ENCODE measurements at places on chromosomes 3 and 15.

- DNase-seq: no peak
Measured at GRCh38 chr3:45617430-45618080, 23.0 kb downstream of the LIMD1 start.

DNA sequence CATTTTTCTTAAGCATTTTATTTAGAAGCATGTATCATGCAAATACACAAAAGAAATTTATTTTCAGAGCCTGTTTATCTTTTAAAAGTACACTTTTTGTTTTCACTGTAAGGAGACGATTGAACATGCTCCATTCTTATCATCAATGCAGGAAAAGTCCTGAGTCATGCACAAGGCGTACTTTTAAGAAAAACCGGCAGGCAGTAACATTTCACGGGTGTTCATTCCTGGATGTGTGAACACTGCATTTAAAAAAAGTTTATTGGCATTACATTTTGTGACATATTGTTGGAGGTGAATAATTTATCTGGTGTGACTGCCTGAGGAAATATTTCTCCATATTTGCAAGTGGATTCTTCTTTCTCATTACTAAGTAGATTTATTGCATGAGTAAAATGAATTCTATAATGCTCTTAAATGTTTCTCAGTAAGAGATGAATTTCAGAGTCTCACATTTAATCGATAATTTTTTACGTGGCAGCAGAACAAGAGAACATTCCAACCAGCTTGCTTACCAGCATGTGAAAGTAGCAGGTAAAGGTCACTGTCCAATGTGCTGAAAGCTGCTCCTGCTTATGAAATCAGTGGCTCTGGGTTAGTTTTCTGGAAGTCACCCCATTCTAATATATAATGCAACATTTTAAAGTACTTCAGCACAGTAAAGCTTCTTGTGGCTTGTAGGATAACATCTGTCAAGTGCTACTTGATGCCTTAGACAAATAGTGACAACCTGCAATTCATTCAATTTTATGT, 87.0 kb downstream of the SV2B start:
- DNase-seq: no peak

GRCh38 chr3:30107531-30107930, 498.9 kb upstream of the TGFBR2 start:
- no peak for DNase-seq

DNA sequence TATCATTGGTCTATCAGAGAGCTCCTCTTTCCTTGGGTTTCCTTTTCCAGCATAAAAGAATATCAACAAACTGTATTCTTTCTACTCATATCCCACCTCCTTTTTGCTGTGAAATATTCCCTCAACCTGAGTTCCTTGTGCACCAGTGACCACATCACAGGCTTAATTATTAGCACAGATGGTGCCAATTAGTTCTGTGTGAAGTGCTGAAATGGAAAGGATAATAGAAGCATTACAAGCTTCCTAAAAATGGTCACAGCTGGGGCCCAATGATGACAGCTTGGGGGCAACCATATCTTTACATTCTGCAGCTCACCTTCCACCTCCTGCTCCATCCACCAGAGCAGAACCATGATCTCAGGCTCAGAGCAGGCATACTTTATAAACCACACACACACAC, 84.6 kb downstream of the ANO10 start:
- DNase-seq: no peak

GRCh38 chr3:192408647-192409200, 318.6 kb downstream of the FGF12 start:
- DNase-seq: no peak

- no peak for DNase-seq
Measured at GRCh38 chr3:123576122-123576521, 8.7 kb downstream of the HACD2 start.

DNA sequence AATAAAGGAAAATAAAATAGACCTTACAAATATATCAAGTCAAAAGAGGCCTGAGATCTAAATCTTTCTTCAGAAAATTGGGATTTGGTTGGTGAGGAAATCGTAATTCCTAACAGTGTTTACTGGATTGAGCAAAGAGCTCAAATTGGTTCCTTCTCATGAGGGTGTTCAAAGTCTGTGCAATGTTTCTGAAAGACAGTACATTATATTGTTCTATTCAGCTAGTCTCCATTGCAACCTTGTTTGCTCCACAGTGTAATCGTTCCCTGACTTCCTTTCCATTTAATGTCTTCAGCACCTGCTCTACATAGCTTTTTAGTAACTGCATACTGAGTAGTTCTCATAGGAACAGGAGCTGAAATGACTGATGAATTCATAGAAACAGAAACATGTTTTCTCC, 326.8 kb downstream of the SUCLG2 start:
- DNase-seq: no peak

GRCh38 chr15:41936155-41936554, 36.2 kb downstream of the EHD4 start:
- no peak for DNase-seq

- no peak for DNase-seq
Measured at GRCh38 chr3:64259636-64260035, 34.4 kb upstream of the PRICKLE2 start.

DNA sequence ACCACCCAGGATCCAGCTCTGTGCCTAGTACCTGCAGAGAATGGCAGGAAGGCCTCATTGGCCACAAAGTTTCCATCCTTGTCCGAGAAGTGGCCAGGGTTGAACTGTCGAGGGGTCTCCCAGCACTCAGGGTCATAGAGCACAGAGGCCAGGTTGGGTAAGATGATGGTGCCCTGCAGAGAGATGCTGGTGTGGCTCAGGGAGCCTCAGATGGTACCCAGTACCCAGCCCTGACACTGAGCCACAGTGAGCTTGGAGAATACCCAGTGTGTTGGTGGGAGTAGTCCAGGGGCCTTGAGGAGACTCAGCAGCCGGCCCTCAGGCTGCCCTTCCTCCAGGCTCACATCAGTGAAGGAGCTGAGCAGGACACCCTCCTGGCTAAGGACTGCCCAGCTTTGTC, 11.5 kb upstream of the PARL start:
- DNase-seq: no peak

DNA sequence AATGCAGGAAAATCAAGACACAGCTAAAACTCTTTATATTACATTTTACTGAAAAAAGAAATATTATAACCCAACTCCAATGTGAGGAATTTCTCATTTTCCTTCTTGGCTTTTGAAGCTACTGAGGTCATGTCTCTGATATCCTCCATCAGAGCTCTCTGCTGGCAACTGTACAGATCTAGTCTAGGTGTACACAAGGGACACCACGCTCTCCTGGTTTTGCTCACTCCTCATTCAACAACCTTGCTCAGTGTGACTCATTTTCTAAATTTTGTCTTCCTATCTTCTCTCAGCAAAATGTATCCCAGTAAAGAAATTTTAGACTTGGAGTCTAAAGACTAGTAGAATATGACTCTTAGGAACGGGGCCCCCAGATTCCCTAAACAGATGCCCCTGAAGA, 144.3 kb downstream of the KCNMB2 start:
- no peak for DNase-seq

- no peak for DNase-seq
Measured at GRCh38 chr15:97567411-97567810, 393.1 kb upstream of the ARRDC4 start.

- DNase-seq: no peak
Measured at GRCh38 chr3:54773271-54773670, 154.6 kb downstream of the LRTM1 start.

DNA sequence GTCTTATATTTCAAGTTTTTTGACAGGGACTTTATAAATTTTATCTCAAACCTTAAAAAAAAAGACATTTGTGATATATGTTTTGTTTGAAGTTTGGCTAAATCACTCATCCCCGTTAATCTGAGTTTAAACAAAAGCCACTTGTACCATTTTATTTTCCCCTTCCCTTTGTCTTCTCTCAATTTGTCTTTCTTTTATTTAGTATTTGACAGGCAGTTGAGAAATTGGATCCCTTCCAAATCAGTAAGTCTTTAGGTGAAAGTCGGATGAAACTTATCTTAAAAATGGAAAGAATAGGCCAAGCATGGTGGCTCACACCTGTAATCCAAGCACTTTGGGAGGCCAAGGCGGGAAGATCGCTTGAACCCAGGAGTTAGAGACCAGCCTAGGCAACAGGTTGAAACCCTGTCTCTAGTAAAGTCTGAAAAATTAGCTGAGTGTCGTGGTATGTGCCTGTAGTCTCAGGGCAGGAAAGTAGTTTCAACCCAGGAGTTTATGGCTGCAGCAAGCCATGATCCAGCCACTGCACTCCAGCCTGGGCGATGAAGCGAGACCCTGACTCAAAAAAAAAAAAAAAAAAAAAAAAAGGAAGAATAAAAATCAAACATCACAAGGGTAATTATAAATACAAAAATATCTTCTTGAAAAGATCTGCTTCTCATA, 394.6 kb upstream of the TPM1 start:
- no peak for DNase-seq

DNA sequence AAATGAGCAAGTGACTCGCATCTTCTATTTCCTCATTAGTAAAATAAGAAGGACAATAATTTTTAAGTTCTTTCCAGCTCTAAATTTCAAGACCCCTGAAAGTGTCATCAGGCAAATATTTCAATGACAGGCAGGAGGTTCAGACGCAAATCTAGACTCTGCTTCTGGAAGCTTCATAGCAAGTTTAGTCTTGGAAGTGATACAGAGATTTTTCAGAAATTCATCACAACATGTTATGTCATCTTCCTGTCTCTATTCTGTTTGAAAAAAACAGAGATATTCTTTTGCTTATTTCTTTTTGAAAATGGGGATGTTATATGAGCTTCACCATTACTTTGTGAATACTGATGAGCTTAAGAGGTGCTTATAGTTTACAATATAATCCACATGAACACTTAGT, 74.0 kb downstream of the C3orf85 start:
- no peak for DNase-seq

- no peak for DNase-seq
Measured at GRCh38 chr3:36792342-36792741, 28.0 kb upstream of the DCLK3 start.

Data from activated CD8-positive, alpha-beta memory T cell treated with anti-CD3 and anti-CD28 coated beads, Interleukin-2, amount 50 U/mL, for 4 hours (primary cell).